D721Med (cell line): ENCODE measurements at places on chromosomes 2 and 18.

DNA sequence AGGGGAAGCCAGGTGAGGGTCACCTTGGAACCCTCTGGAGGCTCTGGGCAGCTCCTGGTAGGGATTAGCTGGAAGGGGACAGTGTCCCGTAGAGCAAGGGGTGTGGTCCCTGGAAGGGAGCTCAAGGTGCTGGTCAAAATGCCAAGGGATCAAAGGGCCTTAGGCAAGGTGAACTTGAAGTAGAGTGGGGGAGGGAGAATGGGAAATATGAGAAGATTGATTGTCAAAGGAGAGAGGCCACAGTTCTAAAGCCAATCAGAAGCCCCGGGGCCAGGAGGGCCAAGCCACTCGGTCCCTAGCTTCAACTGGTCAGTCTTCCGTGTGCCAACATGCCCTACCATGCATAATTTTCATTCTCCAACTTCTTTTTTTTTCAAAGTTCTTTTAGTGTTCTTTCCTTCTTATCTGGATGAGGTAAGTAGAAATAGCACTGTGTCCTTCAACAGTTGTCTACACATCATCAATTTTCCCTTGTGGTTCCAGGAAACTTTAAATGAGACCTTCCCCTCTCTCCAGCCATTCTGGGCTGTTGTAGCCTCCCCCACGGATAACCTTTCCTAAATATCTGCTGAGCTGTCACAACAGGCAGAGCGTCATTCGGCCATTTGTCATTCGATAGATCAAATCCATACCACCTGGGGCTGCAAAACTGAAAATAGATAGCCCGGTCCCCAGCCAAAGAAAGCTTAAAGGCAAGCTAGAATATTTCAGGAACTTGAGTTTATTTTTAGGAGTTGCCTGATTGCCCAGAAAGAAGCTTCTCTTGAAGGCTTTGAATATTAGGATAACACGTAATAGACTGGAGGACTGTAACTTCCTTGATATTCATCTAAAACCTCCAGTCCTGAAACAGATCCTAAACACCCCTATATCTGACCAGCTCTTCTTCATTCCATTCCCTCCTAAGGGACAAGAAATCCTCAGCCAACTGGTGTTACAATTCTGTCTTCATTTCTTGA, 83.3 kb downstream of the ALPK2 start:
- DNase-seq, result no peak

DNA sequence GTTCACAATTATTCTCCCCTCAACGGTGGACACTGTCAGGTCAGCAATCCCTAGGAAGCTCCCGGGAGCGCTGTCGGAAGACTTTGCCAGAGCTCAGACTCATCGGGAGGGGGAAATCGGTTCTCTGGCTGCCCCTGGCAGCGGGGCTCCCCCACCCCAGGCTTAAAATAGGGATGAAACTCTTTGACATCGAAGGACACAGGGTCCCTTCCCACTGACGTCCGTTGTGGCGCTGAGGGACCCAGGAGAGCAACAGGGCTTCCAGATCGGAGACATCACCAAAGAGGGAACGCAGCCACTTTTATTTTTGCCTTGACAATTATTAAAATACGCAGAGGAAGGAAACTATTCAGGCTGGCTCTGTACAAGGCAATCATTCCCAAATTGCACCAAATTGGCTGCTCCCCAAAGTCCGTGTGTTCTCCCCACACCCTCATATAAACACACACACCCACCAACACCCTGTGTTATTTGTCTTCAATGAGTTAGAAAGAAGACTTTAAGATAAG, 249.0 kb downstream of the CDH20 start:
- no peak for DNase-seq

- no peak for DNase-seq
Measured at GRCh38 chr2:37561615-37562569, 109.5 kb downstream of the CDC42EP3 start.

- no peak for DNase-seq
Measured at GRCh38 chr18:59846814-59847490, 52.8 kb upstream of the PMAIP1 start.

GRCh38 chr2:73837847-73838585, 9.3 kb downstream of the STAMBP start:
- DNase-seq, result no peak

- no peak for DNase-seq
Measured at GRCh38 chr2:38065502-38066135, 10.3 kb downstream of the CYP1B1 start.

DNA sequence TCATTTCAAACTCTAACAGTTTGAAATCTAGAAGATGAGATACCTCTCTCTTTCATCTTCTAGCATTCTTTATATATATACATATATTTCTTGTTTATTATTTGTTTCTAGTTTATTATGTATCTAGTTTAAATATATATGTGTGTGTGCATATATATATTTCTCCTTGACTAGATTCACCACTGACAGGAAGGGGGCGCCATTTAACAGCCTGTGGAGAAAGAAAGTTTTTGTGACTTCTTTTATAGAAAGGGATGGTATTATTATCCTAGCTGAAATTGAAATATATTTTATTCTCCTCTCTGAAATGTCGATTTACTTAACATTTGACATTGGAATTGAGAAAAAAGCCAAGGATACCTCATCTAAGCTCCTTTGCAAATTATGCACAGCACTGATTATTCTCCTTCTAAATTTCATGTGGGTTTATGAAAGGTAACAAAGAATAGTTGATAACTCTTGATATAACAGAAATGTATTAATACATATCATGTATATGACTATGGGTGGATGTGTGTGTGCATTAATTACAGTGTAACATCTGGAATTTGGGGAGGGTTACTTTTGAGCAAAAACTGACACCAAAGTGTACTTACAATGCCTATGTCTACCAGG, 160.7 kb upstream of the NT5C1B start:
- no peak for DNase-seq

- no peak for DNase-seq
Measured at GRCh38 chr18:78999939-79000338, 20.3 kb downstream of the SALL3 start.

- no peak for DNase-seq
Measured at GRCh38 chr2:150625303-150625702, 137.8 kb upstream of the RND3 start.

GRCh38 chr18:46073474-46074331, 1.6 kb upstream of the PSTPIP2 start:
- DNase-seq, result no peak

- no peak for DNase-seq
Measured at GRCh38 chr2:237527766-237528165, 38.6 kb upstream of the PRLH start.

DNA sequence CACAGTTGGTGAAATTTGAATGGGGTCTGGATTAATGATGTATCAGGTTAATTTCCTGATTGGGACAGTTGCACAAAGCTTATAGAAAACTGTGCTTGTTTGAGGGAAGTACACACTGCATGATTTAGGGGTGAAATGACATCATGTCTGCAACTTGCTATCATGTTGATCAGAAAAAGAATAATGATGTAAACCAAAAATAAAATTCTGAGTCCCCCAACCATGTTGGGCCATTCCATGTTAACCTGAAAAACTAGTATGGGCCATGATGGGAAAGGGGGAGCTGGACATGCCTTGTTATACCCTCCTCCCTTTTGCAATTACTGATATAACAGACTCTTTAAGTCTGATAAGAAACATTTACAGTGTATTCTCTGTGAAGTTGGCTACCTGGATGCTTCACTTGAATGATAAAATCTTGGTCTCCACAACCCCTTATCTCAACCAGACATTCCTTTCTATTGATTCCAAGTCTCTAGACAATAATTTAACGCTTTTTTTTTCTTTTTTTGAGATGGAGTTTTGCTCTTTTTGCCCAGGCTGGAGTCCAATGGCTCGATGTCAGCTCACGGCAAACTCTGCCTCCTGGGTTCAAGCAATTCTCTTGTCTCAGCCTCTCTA, 4.2 kb upstream of the INO80B start:
- DNase-seq, result no peak

GRCh38 chr2:169164311-169164710, 94.9 kb downstream of the DHRS9 start:
- no peak for DNase-seq

DNA sequence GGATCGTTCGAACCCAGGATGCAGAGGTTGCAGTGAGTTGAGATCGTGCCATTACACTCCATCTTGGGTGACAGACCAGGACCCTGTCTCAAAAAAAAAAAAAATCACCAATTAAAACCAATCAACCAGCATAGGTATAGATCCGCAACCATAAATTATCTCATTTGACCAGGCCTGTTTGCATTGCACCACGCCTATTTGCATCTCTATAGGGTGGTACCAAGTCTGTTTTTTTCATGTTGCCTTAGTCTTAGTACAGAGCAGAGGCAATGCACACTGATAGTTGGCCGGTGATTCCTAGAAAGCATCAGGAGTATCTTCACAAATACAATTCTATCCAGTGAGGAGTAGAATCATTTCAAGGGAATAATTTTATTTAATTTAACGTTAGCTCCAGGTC, 9.3 kb upstream of the NPC1 start:
- no peak for DNase-seq

GRCh38 chr2:218960309-218961165, 1.1 kb downstream of the CDK5R2 start:
- DNase-seq, result no peak

- no peak for DNase-seq
Measured at GRCh38 chr2:166082736-166083135, 45.1 kb downstream of the SCN1A start.
